Hair follicle dermal papilla cell (primary cell): ENCODE measurements at places on chromosomes 12 and 14. TPM values are rescaled to one million over a fixed set of nuclear protein-coding genes. Genes with fewer than 3 reads are reported as not detected.

Gene KRT71
- total RNA-seq = not detected in 2 replicates

Gene CLMN
- total RNA-seq = 2.1 and 2.7 TPM in 2 replicates

Gene CCDC177
- not detected in 2 replicates for total RNA-seq

Gene SNX6
- total RNA-seq = 139 and 153 TPM in 2 replicates
